Heart right ventricle (tissue), 16 donors: ENCODE measurements at places on chromosomes 1 and 21. TPM values are rescaled to one million over a fixed set of nuclear protein-coding genes. Genes with fewer than 3 reads are reported as not detected.

The KPNA6 gene
- total RNA-seq: 84.7 TPM

The HLX gene
- total RNA-seq: 5.1 TPM

The CNKSR1 gene
- 2.5 TPM for total RNA-seq

The PRPF38B gene
- 11.8 TPM for total RNA-seq

The C1QC gene
- 17.8 TPM for total RNA-seq

The SYCP1 gene
- not detected for total RNA-seq

The FCAMR gene
- total RNA-seq: not detected

The STUM gene
- total RNA-seq: 0.75 TPM

DNA sequence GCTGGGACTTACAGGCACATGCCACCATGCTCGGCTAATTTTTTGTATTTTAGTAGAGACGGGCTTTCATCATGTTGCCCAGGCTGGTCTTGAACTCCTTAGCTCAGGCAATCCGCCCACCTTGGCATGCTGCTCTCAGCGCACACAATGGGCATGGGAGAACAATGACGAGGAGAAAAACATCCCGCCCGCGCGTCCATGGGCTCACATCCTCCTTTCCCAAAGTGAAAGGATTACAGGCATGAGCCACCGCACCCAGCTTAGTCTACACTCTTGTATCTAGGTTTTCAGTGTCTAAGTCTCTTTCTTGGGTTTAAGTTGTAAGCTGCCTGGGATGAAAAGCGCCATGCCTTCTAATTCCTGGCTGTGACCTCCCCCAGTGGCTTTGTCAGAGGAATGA lies 37.9 kb downstream of the CDK18 start:
- DNase-seq: no peak
- peaks cover 50% of the 10 kb centered on the region for H3K27me3 ChIP-seq
- H3K27ac ChIP-seq: peak overlapping the region; percentile 90
- peaks cover 6% of the 10 kb centered on the region for H3K4me1 ChIP-seq
- no peak overlapping the region for H3K4me3 ChIP-seq

DNA sequence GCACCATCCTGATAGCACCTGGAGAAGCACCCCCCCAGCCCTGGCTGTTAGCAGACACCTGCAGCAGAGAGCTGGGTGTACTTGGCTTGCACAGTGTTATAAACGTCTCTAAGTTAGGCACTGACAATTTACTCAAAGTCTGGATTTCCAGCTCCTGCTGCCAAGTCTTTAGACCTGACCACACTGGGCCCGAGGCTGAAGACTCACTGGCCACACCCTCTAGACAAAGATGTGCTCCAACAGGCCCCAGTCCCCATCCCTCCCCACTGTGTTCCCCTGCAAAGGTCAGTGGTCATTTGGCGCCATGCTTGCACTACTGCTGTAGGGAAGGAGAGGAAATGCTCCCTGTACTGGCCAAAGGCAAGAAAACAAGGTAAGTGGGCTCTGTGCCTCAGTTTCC lies 31.1 kb downstream of the PADI6 start:
- H3K4me3 ChIP-seq: no peak overlapping the region
- peaks cover 3% of the 10 kb centered on the region for H3K27me3 ChIP-seq
- no peak for DNase-seq
- H3K4me1 ChIP-seq: no peaks in the 10 kb centered on the region
- H3K36me3 ChIP-seq: peaks cover 15% of the 10 kb centered on the region

DNA sequence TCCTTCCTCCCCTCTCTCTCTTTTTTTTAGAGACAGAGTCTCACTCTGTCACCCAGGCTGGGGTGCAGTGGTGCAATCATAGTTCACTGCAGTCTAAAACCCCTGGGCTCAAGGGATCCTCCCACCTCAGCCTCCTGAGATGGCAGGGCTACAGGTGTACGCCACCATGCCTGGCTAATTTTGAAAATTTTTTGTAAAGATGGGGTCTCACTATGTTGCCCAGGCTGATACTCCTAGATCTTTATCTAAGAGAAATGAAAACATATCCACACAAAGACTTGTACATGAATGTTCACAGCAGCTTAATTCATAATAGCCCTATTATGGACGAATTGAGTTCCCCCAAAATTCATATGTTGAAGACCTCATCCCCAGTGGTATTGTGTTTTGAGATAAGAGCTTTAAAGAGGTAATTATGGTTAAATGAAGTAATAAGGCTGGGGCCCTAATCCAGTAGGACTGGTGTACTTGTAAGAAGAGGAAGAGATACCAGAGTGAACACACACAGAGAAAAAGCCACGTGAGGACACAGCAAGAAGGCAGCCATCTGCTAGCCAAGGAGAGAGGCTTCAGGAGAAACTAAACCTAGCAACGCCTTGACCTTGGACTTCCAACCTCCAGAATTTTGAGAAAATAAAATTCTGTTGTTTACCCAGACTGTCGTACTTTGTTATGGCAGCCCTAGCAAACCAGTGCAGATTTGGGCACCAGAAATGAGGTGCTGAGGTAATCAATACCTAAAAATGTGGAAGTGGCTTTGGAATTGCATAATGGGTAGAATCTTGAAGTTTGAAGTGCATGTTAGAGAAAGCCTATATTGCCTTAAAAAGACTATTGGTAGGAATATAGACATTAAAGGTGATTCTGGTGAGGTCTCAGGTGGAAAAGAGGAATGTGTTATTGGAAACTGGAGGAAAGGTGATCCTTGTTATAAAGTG lies 13.2 kb downstream of the IFNLR1 start:
- no peak overlapping the region for H3K4me3 ChIP-seq
- H3K27ac ChIP-seq: no peak overlapping the region
- DNase-seq: no peak
- no peaks in the 10 kb centered on the region for H3K4me1 ChIP-seq
- no peaks in the 10 kb centered on the region for H3K27me3 ChIP-seq

DNA sequence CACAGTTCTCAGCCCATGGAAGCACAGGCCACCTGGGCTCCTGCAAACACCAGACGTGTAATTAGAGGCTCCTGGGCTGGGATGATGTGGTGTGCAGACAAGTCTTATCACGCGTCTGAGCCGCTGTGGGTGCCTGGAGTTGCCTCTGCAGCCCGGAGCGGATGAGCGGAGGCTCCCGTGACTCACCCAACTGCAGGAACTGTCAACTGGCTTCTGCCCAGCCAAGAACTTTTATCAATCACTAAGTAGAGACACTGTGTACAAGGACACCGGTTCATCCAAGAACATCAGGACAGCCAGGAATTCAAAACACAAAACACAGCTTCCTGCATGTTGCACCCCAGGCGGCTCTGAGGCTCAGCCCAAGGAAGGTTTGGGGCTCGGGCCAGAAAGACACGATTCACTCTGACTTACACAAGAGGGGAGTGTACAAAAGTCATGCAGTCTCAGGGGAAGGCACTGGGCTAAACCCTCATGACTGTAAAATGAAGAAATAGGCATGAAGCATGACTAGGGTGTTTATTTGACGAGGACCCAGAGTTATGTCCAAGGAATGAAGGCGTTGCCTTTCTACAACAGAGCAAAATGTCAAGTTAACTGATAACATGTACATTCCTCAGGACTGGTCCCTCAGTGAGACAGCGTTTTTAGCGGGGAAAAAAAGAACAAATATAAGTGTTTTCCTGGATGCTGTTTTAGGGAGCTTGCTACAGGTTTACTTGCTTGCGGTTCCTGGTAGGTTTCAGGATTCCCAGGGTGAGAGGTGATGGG lies 21.1 kb downstream of the ERRFI1 start:
- no peaks in the 10 kb centered on the region for H3K27me3 ChIP-seq
- peak overlapping the region; percentile 77 for H3K27ac ChIP-seq
- H3K4me3 ChIP-seq: peak overlapping the region; percentile 14
- no peaks in the 10 kb centered on the region for H3K36me3 ChIP-seq
- peak; percentile 56 for DNase-seq
- H3K4me1 ChIP-seq: peaks cover 24% of the 10 kb centered on the region

- no peak overlapping the region for H3K27ac ChIP-seq
- peaks cover 47% of the 10 kb centered on the region for H3K4me1 ChIP-seq
- H3K36me3 ChIP-seq: peaks cover 23% of the 10 kb centered on the region
- no peaks in the 10 kb centered on the region for H3K27me3 ChIP-seq
Measured at GRCh38 chr1:113074237-113074636, 1.2 kb downstream of the LRIG2 start.

- no peak for DNase-seq
- peaks cover 7% of the 10 kb centered on the region for H3K4me1 ChIP-seq
- no peak overlapping the region for H3K4me3 ChIP-seq
- H3K27ac ChIP-seq: no peak overlapping the region
Measured at GRCh38 chr1:100458661-100459357, 79.1 kb upstream of the GPR88 start.

DNA sequence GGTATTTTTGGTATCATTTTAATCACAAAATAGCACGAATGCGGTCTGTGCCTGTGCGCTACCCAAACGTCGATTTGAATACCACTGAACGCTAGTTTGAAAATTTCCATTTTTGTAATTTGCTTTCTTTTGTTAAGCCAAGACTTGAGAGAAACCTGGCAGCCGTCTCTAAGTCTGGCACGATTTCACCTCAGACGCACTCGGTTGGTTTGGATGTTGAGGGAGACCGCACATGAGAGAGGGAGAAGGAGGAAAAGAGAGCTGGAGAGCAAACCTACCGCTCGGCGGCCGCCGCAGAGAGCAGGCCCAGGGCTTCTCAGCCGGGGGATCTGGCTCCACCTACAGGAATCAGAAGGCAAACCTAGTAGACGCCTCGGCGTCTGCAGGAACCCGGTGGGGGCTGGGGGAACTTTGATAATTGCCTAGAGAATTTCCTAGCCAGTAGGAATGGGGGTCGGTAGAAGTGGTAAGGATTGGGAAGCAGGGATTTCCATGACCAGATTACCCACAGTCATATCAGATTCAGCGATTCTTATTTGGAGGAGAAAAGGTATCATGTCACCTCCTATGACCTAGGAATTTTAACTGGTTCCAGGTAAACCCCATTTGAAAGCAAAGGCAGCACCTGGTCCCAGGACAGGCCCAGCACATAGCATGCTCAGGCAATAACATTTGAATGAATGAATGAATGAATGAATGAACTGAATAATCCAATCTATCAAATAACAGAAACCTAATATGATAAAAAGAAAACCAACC lies 83.2 kb downstream of the TM2D1 start:
- peak overlapping the region; percentile 32 for H3K4me3 ChIP-seq
- H3K27me3 ChIP-seq: no peaks in the 10 kb centered on the region
- no peaks in the 10 kb centered on the region for H3K36me3 ChIP-seq
- peaks cover 23% of the 10 kb centered on the region for H3K4me1 ChIP-seq

DNA sequence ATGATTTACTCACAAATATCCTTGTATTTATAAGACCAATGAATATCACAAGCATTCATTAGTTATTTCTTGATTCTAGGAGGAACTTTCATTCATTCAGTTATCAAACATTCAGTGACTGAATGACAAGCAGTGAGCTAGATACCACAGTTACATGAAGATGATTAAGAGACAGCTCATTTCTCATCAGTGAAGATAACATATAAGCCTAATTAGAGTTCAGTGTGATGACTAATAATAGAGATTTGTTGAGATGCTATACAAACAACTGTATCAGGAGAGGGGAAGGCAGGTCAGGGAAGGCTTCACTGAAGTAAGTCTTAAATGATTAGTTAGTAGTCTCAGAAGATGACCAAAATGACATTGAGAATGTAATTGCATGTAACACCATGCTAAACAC lies 14.6 kb upstream of the C1orf105 start:
- no peak for DNase-seq
- H3K4me1 ChIP-seq: no peaks in the 10 kb centered on the region
- no peak overlapping the region for H3K27ac ChIP-seq
- no peaks in the 10 kb centered on the region for H3K36me3 ChIP-seq

GRCh38 chr1:151968058-151968457 lies 25.6 kb downstream of the S100A10 start:
- H3K27ac ChIP-seq: no peak overlapping the region
- H3K4me1 ChIP-seq: peaks cover 46% of the 10 kb centered on the region
- H3K36me3 ChIP-seq: no peaks in the 10 kb centered on the region
- DNase-seq: no peak
- no peaks in the 10 kb centered on the region for H3K27me3 ChIP-seq

GRCh38 chr1:3730543-3731247 lies 21.6 kb upstream of the CCDC27 start:
- H3K27ac ChIP-seq: no peak overlapping the region
- H3K4me1 ChIP-seq: no peaks in the 10 kb centered on the region
- H3K4me3 ChIP-seq: no peak overlapping the region
- H3K36me3 ChIP-seq: no peaks in the 10 kb centered on the region
- peak; percentile 8 for DNase-seq

DNA sequence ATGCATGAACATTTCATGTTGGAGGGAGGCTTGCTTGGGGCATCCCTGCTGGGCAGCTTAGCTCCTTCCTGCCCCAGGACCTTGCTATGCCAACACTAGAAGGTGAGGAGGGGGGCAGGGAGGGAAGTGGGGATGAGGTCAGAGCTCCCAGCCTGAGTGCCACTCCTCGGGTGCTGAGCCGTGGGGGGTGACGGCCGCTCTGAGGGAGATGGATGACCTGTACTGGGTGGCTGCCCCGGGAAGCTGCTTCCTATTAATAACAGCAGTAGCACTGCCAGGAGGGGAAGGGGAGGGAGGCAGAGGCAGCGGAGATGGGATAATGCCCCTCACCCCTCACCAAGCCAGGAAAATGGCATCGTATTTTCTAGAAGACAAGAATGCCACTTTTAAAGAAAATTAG lies 60.6 kb downstream of the UBIAD1 start:
- H3K27ac ChIP-seq: no peak overlapping the region
- DNase-seq: no peak
- H3K4me1 ChIP-seq: no peaks in the 10 kb centered on the region
- H3K4me3 ChIP-seq: no peak overlapping the region
- no peaks in the 10 kb centered on the region for H3K36me3 ChIP-seq
- peaks cover 11% of the 10 kb centered on the region for H3K27me3 ChIP-seq

- no peak for DNase-seq
- peaks cover 4% of the 10 kb centered on the region for H3K36me3 ChIP-seq
- H3K27me3 ChIP-seq: no peaks in the 10 kb centered on the region
- H3K27ac ChIP-seq: no peak overlapping the region
- no peak overlapping the region for H3K4me3 ChIP-seq
- no peaks in the 10 kb centered on the region for H3K4me1 ChIP-seq
Measured at GRCh38 chr1:162347281-162347680, 29.4 kb downstream of the SPATA46 start.

DNA sequence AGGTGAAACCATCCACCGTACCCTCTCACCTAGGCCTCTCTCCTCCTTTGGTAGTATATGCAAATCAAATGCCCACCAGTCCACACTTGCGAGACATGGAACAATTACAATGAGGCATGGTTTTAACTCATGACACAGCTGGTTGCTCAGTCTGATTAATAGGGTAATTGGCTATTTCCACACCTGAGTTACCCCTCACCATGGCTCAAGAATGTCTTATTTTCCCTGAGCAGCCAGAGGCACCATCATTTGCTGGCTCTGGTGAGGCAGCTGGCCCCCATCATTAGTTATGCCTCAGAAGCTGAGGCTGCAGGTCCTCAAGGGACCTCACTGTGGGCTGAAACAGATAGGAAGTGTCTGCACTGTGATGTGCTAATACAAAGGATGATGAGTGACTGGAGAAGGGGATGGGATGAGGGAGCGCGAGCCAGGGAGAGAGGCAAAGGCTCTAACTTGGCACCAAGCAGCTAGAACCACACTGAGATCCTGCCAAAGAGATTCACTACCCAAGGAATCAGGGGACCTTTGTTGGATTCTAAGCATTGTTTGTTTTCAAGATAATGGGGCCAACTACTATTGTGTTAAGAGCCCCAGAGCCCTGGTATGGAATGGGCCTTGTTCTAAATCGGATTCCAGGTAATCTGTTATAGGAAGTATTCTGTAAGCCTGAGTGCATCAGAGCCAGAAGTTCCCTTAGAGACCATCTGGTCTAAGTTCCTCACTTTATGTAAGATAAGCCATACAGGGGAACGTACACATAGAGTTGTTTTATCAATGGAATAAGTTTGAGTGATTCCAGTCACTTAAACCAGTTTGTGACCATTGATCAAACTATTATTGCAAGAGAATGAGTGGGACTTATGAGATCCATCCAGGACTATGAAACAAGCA lies 80.0 kb upstream of the CNTN2 start:
- no peak overlapping the region for H3K27ac ChIP-seq
- no peak overlapping the region for H3K4me3 ChIP-seq
- no peaks in the 10 kb centered on the region for H3K27me3 ChIP-seq
- H3K4me1 ChIP-seq: no peaks in the 10 kb centered on the region
